ENCODE measurements at places on chromosomes 7 and 10.

DNA sequence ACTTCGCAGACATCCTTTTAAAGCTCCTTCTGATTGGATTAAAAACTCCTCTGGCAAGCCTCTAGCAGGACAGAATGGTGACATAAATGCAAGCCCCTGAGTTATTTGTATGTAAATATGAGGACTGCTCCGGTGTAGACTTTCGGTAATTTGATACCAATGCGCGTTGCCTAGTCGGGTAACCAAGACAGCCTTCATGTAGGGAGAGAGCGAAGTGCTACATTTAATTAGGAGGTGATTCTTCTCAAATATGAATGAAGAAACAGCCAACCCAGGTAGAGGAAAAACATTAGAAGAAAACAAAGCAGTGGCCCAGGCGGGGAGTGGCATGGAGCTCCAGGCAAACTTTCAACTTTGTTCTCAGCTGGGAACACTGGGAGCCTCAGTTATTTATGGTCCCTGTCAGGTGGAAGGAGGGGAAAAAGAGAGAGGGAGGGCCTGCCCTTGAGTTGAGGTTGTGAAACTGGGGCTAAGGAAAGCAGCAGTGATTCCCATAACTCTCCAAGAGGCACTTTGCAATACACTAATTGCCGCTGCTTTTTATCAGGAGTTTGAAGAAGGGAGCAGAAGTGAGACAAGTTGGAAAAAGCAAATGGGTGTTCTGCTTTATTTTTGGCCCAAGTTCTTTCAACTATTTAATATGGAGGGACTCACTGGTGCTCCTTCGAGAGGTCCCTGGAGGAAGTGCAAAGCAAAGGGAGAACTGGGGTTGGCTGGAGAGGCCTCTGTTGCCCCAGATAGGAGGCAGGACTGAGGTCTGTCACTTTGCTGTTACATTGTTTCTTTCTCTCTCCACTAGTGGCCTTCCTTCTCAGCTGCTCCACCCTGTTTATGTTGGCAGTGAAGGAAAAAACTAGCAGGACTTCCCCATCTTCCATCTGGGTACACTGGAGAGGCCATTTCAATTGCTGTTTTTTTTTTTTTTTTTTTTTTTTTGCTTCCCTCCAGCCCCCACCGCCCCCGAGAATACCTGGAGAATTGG lies 234.6 kb upstream of the CCDC6 start:
- DNase-seq, result peak; percentile 73

GRCh38 chr7:106626376-106627164 lies 34.4 kb downstream of the CCDC71L start:
- DNase-seq, result no peak

DNA sequence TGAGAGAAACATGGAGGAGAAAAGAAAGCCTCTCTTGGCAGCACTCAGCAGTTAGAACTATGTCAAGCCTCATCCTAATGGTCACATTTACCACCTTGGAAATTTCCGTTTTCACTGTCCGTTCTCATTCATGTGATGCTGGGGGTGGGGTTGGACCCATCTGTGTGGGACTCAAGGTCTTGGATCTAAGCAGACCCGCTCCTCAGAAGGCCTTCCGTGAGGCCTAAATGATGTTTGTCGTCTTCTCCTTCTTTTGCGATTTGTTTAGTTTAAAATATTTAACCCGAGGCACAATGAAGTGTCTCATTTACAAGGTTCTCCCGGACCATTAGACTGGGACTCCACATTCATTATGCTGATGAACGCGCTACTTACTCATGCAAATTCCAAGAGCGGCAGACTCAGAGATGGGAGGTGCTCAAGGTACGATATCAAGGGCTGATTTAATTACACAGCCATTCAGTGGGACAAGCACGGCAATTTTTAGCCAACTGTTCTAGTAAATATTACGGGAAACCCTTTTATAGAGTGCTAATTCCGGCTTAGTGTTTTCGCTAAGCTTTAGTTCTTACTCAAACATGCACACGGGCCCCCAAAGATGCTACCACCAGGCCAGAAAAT lies 109.1 kb upstream of the EFCAB10 start:
- no peak for DNase-seq

- DNase-seq, result no peak
Measured at GRCh38 chr10:51716981-51717380, 17.6 kb upstream of the CSTF2T start.

- DNase-seq, result no peak
Measured at GRCh38 chr7:31729195-31729804, 42.3 kb downstream of the PPP1R17 start.

DNA sequence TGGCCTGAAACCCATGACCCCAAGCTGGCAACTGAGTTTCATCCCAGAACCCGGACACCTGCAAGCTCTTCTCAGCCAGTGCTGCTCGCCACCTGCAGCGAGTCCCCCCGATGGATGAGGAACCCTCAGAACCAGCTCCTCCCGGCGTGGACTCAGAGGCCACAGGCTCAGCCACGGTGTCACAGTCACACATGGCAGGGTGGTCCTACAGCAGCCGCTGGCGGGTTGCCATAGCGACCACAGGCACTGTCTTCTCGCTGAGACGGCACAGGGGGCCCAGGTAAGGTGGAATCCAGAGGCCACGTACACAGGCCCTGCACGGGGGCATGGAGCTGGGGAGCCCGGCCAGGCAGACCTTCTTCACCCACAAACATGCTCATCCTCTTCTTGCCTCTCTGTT lies 53.4 kb downstream of the DPYSL4 start:
- DNase-seq, result no peak

- DNase-seq, result no peak
Measured at GRCh38 chr10:88858491-88858890, 6.8 kb upstream of the ANKRD22 start.

DNA sequence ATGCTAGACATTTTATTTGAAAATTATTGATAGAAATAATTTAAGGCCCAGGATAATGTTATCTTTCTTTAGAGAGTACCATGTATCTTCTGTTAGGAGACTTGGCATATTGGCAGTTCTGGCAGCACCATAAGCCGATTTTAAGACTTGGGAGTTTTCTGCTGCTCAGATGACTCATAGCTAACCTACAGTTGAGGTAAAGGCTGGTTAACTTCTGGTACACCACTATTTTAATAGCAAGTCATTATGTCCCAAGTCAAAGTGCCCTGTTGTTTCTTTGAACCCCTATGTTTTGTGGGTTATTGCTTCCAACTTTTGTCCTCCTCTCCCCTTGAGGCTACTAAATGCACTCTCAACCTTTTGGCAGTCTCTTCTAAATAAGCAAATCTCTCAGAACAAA lies 25.2 kb downstream of the ATRNL1 start:
- no peak for DNase-seq

DNA sequence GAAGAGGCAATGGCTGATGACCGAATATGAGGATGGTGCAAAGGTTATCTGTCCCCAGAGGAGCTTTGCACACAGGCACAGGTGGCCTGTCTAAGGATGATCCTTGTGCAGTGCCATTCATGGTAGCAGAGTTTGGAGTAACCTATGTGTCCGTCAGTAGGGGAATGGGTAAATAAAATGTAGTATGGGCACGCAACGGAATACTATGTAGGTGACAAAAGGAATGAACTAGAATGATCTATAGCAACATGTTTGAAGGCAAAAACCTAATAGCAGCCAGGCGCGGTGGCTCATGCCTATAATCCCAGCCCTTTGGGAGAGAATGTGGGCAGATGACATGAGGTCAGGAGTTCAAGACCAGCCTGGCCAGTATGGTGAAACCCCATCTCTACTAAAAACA lies 41.6 kb upstream of the ECHDC3 start:
- DNase-seq, result no peak

DNA sequence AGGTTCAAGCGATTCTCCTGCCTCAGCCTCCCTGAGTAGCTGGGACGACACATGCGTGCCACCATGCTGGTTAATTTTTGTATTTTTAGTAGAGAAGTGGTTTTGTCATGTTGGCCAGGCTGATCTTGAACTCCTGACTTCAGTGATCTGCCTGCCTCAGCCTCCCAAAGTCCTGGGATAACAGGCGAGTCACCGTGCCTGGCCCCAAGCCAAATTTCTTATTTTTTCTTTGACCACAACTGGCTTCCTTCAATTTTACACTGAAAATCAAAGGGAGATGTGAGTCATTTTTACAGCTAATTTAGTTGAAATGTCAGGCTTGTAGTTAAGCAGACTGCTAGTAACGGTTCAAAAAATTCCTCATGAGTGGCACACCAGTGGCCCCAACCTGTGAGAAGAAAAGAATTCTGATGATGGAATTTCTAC lies 7.8 kb downstream of the RNF216 start:
- DNase-seq, result no peak

- DNase-seq, result no peak
Measured at GRCh38 chr7:21125297-21125696, 302.6 kb upstream of the SP4 start.

DNA sequence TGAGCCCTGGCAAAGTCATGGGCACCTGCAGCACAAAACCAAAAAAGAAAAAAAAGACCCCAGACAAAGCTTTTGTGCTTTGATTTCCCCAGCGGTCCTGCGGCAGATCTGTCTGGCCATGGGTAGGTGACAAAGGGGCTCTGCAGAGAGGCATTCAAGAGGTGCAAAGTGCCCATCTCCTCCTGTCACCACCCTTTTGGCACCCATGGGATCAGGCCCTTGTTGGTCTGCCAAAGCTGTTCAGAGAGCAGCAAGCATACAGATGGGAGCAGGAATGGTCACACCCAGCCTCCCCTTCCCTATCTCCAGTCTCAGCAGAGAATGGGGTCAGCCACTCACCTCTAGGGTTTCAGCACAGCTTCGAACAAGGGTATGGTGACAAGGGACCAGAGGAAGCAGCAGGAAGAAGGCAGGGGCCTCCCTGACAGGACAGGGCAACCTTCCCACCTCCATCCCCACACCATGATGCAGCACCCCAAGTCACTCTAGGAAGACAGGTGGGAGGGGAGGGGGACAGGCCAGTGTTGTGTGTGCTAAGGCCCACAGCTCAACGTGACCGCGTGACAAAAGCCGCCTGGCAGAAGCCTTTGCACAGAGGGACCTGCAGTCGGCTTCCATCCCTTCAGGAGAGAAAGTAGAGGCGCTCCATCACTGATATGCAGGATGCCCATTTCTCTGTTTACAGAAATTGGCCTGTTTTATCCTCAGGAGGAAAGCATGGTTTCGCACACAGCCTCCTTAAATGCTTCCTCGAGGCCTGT lies 6.3 kb downstream of the CAMK2G start:
- DNase-seq, result no peak

DNA sequence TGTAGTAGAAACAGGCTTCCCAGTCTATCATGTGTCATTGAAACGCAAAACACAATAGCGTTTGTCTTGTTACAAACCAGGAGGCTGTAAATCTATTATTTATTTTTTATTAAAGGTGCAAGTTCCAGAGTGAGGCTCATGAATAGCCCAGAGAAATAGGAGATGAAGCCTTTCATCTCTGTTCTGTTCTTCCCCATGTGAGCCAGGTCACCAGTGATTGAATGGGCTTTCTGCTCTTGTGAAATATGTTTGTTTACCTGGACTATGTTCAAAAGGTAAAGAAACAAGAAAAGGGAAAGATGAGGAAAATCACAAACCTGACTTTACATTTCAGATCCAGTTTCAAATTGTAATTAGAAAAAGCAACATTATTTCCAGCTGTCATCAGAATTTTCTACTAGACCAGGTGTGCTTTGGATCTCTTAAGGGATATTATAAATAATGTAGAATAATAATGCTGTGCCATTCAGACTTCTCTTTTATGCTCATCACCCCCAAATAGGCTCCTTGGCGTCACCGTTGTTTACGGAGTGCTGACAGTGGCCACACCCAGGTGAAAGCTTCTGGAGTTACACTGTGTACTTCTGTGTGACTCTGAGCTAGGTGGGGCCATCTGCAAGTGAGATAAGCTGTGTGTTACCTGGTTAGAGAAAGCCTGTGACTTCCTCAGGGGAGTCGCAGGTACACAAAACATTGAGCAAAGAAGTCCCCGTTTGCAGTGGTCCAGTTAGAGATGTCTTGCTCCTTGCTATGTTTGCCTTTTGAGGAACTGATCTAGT lies 274.9 kb downstream of the SDK1 start:
- no peak for DNase-seq

GRCh38 chr7:17357952-17358351 lies 59.5 kb downstream of the AHR start:
- no peak for DNase-seq

- no peak for DNase-seq
Measured at GRCh38 chr10:51257511-51258248, 183.4 kb downstream of the PRKG1 start.

DNA sequence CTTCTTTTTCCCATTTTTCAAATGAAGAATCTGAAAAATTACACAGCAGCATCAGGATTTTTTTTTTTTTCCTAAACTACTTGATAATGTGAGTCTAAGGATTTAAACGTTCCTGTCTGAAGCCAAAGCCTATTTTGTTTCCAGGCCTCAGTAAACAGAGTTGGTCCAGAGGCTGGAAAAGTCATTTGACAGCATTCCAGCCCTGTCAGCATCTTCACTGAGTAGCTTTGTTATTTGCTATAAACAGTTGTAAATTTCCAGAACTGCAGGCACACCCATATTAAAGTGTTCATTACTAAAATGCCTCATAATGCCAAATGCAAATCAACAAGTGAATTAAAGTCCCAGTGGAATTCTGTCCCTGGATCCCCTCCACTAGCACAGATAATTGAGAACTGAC lies 35.5 kb upstream of the KMT2E start:
- DNase-seq, result no peak

DNA sequence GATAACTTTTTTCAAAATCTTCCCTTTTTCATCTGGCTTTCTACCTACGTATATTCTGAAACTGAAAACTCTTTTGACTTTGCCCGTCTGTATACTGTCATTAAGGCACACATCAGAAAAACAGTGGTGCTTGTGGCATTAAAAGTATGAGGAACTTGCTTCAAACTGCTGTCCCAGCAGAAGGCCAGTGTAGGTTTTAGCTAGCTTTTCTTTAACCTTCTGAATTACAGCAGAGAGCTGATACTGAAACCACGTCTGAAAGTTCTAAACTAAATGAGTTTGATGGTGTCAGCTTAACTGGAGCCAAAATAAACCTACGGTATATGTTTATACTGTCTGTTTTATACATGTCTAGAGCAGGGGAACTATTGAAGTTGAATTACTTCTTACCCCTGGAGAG lies 283.4 kb downstream of the TFEC start:
- no peak for DNase-seq

DNA sequence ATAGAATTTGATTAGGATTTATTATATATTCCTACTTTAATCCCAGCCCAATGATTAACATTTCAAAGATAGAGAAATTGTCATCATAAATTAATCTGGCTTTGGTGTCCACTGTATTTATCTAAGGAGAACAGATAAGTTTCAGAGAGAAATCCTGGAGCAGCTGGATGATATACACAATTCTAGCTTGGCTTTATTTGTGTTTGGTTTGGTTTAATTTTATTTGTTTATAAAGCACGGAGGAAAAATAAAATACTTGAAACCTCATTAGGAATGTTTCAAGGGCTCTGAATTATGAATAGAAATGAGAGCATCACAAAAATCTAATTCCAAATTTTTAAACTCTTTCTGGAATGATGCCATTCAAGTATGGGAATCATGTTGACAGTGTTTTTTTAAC lies 42.1 kb downstream of the SEMA3D start:
- DNase-seq, result no peak

DNA sequence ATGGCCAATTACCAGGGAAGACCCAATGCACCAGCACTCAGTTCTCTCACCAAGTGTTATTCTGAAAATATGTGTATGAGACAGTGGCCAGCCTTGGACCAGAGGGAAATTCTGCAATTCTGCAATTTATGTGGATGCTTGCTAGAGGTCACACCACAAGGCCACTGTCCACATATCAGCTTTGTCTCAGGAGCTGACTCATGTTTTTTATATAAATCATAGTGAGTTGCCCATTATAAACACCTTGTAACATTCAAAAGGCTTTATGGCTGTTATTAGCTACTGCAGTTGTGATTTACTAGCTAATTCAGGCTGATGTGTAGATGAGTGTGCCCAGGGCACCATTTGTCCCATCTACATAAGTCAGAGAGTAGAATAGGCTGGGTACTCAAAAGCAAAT lies 649.0 kb downstream of the LRMDA start:
- no peak for DNase-seq
